ENCODE measurements at places on chromosomes 12 and 14.

- DNase-seq: peak; percentile 16
Observed at GRCh38 chr14:47278233-47278842, 397.1 kb downstream of the MDGA2 start.

DNA sequence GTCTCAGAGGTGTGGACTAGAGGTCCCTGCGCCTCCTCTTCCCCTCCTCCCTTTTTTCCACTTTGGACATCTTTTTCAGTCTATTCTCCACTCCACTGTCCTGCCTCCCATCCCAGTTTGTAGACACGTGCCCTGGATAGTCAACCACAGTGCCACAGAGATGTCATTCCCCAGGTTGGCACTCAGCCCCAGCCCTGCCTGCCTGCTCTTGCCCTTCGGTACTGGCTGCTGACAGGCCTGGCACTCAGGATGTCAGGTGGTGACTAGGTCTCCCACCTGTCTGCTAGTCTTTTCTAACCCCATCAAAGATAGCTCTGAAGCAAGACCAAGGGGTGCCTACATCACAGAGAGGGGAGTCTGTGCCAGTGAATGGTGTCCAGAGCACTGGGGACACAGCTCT lies 15.8 kb downstream of the KRT71 start:
- DNase-seq: no peak

DNA sequence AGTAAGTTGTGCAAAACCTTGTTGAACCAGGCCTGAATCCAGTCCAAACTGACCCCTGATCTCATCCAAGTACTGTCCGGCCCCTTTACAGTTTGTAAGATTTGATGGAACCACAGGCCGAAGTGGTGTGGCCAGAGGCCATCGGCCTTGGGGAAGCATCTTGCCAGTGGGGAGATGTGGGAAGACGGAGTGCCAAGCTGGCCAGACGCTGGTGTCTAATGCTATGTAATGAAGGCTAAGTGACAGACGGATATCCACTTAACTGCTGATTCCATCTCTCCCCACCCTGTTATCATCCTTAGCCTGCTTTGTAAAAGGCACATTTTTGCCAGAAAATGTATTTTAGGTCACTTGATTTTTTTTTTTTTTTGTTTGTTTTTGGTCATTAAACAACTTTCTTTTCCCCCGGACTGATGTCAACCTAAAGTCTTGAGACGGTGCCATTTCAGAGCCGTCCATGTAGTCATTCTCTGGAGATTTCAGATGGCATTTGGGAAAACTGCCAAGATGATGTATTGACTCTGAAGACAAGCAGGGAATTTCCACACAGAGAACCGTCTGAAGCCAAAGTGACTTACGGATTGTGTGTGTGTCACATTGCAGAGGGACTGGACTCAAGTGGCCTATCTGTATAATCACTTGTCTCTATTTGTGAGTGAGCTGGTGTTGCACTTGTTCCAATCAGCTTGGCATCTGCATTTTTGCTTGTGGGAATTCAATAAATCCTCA lies 86.5 kb upstream of the MANSC4 start:
- DNase-seq: no peak

DNA sequence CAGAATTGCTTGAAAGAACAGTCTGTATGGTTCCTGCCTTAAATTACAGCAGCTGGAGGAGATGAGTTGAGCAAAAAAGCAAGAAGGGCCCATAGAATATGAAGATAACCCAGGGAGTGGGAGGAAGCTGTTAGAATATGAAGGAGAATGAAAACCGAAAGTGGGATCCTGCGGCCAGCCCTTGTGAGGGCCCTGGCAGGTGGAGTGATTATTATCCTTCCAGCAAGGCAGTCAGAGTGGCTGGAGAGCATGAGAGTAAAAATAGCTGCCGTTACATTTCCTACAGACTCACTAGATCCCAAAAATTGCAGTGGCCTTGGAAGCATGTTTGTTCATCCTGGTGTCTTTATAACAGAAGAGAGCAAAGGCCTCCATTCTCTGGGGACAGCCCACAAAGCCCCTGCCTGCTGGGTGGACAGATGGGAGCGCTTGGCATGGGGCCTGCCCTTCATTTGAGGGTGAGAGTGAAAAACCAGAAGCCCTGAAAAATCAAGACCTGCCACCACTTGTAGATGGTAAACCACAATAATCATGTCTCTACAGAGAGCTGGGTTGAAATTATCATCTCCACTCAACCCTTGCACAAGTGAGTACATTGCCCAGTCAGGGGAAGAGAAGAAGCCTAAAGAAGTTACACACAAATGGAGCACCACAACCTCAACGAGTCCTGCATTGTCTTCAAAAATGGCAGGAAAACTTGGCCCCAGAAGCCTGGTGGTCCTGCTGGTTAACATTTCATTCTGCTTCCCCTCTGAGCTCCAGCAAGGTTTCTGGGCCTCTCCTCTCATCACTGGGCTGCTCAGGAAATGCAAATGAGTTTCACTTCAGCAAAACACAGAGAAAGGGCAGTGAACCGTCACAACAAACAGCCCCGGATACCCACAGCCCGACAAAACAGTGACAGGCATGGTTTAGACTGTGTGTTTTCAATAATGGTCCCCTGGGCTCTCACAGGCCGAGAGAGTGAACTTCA lies 20.5 kb downstream of the ZDHHC22 start:
- DNase-seq: no peak

DNA sequence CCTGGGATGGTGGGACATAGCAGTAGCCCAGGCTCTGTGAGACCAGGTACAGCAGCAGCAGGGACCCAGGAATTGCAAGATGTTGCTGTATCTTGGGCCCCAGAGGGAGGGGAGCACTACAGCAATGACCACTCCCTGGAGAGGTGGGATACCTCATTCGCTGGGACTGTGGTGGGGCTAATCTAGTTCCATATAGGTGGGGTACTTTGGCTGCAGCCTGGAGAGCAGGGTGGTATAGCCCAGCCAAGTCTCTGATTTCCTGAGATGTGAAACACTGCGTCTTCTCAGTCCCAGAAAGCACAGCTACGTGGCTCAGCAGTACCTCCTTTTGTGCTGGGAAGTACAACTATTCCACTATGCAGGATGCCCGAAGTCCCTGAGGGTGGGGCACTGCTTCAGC lies 163.7 kb upstream of the ARHGAP5 start:
- no peak for DNase-seq

- no peak for DNase-seq
Observed at GRCh38 chr12:11171969-11172675, 1.1 kb downstream of the SMIM10L1 start.

DNA sequence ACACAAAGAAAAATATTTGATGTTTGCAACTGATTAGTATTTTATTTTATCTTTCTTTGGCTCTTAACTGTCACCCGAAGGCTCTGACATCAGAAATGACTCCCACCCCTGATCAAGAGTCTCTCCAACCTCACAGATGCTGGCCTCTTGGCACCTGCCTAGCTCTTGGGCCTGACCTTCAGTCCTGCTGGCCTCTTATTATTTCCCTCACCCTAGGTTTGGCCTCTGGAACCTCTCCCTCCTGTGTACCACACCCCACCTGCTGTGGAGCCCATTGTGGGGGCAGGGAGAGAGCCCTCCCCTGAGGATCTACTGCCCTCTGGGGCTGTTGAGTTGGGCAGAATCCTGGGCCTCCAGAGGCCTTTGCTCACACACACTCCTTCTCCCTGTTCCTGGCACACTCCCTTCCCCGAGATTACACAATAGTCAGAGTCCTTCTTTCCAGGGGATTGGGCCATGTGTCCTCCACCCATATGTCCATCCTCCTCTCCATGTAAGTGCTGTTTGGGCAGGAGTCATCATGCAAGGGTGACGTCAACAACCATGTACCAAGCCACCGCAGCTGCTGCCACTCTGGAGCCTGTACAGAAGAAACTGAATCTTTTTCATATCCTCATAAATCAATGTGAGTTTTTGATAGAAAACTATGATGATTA lies 124.3 kb downstream of the RASSF9 start:
- no peak for DNase-seq

DNA sequence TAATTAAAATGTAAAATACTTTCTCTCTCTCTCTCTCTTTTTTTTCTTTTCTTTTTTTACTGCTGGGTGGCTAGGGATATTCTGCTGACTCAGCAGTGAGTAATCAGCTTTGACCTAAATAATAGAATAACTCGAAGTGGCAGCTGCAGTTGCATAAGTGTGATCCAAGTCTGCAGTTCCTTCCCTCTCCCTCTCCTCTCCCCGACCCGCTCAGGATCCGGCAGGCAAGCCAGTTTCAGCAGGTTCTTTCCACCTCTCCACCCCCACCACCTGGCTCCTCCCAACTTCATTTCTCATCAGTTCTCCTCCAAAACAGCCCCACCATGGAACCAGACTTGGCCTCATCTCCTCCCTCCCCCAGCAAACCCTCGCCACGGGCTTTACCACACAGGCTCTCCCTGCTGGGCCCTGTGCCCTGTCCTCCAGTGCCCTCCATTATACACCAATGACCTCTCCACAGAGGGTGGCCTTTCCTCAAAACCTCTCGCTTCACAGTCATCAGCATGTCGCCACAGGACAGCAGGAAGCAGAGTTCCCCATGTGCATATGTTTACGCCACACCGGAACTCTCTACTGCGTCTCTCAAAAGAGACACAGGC lies 22.4 kb downstream of the SLC7A8 start:
- no peak for DNase-seq

DNA sequence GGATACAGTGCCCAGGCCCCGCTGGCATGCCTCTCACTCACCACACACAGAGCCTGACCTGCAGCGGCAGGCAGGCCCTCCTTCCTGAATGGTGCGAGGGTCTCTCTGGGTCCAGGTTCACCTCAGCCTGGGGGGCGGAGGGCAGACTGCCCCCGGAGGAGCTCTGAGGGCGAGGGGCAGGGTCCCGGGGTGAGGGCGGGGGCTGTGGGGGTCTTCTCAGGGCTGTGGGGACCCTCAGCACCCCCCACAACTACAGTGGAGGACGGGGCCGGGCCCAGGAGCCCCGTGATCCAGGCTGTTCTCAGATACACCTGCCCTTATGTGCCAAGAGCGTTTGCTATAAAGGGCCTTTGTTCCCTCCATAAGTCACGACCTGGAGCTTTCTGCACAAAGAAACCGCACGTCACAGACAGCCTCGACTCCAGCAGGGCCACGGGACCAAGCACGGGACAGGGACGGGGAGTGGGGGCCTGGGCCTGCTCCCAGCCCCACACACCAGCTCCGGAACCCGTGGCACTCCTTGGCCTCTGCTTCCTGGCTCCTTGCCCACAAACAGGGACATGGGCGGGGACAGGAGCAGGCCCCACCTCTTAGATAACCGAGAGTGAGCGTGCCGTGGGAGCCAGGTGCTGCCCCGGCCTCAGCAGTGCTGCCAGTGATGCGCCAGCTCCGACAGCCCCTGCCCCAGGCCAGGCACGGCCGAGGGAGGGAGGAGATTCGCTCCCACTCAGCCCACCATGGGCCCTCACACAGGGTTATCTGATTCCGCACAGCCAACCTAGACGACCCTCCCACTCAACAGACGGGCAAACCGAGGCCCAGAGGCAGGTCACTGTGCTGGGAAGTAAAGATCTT lies 101.9 kb downstream of the RFLNA start:
- no peak for DNase-seq

DNA sequence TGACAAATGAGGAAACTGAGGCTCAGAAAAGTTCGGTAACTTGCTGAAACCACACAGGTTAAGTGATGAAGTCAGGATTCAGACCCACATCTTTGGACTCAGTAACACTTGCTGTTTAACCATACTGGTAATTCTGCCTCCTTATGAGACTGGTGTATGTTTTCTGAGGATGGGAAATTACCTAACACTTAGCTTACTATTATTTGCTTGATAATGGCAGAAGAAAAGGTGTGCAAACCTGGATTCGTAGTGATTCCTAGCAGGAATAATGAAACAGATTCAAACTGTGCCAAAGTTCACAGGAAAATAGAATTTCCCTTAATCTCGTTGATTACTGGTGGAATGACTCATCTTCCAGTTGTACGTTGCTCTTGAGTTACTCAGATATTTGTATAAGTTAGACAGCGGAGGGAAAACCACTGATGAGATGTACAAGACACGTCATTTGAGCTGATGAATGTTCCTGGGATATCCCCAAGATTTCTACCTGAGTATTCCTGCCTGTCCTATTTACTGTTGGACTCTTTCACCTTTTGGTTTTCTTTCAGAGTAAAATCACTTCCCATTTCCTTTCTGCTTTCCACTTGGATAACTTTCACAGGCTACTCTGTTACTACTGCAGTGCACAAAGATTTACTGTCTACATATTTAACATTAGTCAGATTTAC lies 37.5 kb downstream of the PRORP start:
- DNase-seq: no peak

DNA sequence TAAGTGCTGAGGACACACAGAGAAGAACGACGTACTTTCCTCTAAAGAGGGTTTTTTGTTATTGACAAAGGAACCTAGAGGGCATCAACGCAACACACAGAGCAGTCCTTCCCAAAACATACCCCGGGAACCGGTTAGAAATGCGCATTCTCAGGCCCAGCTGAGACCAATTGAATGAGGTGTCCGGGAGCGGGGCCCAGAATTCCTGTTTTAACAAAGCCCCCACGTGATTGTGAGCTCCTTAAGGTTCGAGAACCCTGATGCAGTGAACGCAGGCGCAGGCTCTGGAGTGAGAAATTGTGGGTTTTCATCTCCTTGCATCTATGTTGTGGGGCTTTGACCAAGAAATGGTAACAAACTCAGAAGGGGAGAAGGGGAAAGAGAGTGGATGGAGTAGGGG lies 51.0 kb upstream of the TBX3 start:
- DNase-seq: no peak

DNA sequence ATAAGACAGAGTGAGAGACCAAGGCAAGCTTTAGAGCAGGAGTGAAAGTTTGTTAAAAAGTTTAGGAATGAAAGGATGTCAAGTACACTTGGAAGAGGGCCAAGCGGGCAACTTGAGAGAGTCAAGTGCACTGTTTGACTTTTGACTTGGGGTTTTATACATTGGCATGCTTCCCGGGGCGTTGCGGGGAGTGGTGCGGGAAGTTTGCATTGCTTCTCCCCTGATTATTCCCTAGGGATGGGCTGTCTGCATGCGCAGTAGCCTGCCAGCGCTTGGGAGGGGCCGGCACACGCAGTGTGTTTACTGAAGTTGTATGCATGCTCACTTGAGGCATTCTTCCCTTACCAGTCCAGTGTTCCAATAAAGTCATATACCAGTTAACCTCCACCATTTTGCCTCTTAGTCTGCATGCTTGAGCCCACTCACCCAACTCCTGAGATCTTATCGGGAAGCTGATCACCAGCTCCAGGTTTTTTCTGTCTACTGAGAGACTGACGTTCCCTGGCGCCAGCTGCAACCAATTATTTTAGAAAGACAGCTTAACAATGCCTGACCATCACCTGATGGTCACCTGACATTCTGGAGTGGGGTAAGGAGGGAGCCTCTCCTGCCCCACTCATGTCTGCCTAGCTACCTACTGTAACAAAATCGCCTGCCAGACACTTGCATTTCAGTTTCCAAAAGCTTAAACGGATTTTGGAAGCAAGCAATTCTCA lies 53.2 kb downstream of the DACT1 start:
- DNase-seq: no peak
